ENCODE measurements at places on chromosomes 5 and 9.

DNA sequence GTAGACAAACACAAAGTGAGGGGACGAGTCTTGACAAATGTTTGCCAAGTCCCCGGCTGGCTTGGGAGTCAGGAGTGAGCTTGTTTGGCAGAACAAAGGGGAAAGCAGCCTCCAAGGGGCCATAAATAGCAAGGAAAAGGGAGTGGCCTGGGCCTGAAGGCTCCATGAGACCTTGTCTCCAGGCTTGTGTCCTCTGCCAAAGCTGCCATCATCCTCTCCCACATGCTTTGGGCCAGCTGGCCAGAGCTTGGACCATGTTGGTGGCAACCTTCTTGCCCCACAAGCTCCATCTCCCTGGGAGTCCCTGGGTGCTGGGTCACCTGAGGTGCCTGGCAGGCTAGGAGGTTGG, 13.3 kb upstream of the PITX1 start:
- no peak for DNase-seq

DNA sequence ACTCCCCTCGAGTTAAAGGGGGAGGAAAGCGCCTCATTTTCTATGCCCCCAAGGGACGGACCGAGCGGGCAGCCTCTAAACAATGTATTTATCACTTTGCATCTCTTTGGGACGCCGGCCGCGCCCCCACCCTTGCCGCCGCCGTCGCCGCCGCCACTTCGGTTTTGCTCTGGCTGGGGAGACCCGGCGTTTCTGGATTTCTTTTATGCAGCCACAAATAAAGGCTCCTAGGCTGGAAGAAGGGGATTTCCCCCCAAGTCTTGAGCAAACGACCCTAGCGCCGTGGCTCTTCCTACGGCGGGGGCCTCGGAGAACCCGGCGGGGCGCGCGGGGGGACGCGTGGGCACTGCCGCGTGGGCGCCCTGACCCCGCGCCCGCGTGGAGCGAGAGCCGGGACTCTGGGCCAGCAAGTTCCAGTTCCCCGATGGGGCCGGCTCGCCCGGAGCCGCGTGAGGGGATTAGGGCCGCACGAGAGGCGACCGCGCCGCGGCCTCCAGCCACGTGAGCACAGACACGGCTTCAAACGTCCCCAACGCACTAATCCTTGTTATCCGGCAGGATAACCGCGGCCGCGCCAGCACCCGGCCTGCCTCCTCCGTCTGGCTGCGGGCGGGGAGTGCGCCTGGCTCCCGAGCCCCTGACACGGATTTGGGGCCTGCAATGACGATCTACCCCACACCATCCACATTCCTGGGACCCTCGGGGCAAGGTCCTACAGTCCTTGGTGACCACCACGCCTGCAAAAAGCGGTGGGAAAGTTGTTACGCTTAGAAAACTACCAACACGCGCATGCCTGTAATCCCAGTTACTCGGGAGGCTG, 7.9 kb upstream of the NEUROG1 start:
- DNase-seq, result no peak

DNA sequence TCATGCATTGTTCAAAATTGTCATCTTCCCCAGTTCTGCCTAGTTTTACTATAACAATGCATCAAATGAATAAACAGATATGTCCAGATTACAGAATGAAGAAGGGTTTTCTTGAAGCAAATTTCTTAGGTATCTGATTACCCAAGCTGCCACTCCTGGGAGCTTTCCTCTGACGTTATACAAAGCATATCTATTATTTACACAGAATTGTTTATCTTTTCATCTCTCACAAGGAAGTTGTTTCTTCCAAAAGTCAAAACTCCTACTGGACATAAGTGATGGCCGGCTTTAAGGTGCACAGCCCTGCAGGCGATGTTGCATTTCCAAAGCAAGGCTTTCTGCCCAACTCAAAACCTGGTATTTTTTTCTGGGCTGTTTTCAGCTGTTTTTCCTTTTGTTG, 73.4 kb upstream of the ANKH start:
- no peak for DNase-seq

DNA sequence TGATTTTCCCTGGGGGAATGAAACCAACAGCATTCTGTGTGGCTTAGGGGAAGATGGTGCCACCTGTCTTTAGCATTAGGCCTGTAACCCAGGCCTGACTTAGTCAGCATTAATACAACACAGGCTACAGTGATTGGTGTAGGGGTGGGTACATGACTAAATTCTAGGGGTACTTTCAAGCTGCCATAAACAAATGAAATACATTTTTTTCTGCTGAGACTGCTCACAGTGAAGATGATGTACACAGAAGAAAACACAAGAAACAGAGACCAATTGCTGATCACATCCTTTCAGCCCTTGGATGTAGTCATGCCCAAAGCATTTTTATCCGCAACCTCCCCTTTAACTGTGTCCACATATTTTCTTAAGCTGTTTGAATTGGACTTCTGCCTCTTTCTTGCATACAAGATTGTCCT, 527.2 kb downstream of the KCTD16 start:
- peak; percentile 31 for DNase-seq

DNA sequence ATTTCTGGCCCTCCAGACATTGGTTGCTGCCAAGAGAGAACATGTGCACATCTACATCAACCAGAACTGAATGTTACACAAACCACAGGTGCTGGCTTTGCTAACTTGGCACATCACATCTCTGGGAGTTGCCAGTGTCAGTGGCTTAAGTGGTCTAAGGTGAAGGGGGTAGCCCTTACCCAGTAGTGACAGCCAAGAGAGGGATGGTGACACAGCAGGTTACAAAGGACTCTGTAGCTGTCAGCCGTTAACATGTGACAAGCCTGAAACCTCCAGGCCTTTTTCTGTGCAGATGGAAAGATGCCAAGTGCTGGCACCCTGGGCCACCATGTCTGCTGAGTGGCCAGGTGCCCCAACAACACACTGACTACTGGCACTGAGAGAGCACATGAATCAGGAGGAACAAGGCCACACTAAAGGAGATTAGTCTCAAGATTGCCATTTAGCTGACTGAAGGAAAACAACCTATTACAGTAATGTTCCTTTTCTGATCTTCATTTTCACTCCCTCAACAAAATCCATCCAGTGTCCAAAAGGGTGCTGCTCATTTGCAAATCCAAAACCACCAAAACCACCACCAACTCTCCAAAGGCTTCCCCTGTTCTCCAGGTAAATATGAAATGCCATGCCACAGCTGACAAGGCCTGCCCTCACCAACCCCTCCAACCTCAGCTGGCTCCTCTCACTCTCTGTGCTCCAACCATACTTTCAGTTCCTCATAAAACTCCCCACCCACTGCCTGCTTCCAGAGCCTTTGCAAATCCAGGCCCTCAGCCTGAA, 20.2 kb downstream of the SIL1 start:
- DNase-seq, result peak; percentile 31

DNA sequence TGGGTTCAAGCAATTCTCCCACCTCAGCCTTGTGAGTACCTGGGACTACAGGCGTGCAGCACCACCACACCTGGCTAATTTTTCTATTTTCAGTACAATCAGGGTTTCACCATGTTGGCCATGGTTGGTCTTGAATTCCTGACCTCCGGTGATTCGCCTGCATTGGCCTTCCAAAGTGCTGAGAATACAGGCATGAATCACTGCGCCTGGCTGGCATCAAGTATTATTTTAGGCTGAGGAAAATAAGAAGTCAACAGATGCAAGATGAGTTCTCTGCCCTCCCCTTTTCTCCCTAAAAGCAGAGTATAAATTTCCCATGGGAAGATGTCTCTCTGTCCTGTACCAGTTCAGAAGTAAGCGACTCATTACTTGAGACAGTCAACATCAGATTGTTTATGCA, 71.5 kb downstream of the ELAVL2 start:
- no peak for DNase-seq

DNA sequence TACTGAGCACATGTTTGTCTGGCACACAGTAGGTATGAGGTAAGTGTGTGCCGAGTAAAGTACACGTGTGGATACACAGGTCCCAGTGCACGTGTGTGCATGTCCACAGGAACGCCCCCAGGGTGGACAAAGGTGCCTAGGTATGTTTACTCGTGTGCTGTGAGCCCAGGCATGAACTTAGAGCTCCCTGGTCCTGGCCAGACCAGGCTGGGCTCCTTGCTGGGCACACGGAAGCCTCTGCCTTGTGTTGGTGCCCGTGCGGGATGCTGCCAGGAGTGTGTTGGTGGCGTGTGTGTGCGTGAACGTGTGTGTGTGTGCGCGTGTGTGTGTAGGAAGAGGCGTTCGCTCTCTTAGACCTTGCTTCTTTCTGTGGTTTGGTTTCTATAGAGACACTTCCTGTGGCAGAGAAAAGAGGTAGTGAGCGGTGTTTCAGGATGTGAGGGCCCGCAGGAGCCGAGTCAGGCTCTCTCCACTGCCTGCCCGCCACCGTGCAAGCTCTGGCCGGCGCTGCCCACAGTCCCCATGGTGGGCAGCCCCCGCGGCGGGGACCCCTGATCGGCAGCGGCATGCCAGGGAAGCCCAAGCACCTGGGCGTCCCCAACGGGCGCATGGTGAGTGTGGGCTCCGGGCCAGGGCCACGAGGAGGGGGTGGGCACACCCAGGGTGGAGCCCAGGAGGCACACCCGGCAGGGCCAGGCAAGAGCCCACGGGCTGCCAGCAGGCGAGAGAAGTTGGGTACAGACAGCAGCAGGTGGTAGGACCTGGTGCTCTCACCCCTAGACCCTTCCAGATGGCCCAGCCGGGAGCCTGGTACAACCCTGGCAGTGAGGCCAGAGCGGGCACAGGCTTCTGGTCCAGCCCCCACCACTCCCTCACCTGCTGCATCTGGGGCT, at the start of gene RGS14:
RGS14 (plus strand) TSS at position 466 of the 893 bp plus-strand sequence; CDS start at position 567, 101 bp downstream.
- DNase-seq, result peak; percentile 53

All from cardiac fibroblast (primary cell).